ENCODE measurements at places on chromosomes 3 and 15.

GRCh38 chr15:28947221-28947674 is 61.5 kb downstream of the APBA2 start:
- no peak for DNase-seq

GRCh38 chr15:38876621-38877020 is 312.0 kb upstream of the RASGRP1 start:
- DNase-seq = no peak

DNA sequence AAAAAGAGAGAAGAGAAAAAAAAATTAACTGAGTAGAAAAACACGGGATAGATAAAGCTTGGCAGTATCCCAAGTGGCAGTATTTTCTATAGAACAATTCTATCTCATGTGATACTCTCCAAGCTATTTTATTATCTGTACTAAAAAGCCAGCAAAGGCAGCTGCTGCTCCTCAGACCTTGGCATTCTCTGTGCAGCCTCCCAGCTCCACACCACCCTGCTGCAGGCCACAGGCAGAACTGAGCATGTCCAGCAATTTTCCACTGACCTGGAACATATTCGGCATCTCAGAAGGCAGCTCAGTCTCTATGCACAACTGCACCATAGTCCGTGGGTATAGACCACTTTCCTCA is 1161.4 kb downstream of the IGSF11 start:
- DNase-seq = no peak

DNA sequence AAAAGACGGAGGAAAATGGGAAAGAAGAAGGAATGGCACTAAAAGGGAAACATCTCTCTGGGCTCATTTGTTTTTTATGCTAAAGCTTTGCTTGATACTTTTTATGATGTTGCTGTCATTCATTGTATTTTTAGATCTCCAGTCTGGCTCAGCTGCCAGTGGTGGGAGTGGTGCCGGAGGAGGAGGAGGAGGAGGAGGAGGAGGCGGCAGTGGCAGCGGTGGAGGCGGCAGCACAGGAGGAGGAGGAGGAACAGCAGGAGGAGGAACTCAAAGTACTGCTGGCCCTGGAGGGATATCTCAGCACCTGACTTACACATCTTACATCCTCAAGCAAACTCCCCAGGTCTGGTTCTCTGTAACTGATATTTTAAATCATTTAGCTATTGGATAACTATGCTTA is 49.6 kb downstream of the MAP6D1 start:
- no peak for DNase-seq

DNA sequence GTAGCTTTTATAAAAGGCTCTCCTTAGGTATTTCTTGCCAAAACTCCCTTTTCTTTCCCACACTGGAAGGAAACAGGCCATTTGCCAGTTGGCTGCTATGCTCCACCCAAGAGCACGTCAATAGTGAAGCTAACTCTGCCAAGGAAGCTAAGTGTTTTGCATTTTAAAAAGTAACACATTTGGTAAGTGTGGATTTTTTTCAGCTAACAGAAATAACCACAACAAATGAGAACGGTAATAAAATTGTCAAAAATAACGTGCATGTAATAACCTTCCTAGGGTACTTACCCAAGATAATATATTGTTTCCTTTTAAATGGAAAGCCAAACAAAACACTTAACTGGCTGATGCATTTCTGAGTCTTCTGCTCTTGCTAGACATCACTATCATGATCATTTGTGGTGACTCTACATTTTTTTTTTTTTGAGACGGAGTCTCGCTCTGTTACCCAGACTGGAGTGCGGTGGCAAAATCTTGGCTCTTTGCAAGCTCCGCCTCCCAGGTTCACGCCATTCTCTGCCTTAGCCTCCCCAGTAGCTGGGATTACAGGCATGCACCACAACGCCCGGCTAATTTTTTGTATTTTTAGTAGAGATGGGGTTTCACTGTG is 4.6 kb downstream of the DPP8 start:
- DNase-seq = no peak

DNA sequence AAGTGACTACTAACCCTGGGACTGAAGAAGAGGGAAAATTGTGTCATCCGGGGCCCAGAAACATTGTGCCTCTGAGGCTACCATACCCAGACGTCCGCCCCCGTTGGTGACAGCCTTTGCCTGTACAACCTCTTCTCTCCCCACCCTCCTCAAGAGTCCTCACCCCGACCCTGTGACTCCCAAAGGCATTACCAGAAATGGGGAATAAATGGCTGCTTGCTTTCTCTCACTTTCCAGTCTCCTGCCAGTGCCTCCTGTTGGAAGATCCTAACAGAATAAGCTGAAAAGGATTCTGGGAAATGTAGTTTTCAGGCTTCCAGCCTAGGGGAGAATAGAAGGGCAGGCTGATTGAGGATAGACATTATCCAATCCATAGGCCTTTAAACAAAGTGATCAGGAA is 30.8 kb upstream of the SLC25A36 start:
- DNase-seq = no peak

- no peak for DNase-seq
Measured at GRCh38 chr3:184316792-184317191, 2.4 kb downstream of the EIF4G1 start.

GRCh38 chr3:140292684-140293083 is 357.7 kb downstream of the CLSTN2 start:
- no peak for DNase-seq

DNA sequence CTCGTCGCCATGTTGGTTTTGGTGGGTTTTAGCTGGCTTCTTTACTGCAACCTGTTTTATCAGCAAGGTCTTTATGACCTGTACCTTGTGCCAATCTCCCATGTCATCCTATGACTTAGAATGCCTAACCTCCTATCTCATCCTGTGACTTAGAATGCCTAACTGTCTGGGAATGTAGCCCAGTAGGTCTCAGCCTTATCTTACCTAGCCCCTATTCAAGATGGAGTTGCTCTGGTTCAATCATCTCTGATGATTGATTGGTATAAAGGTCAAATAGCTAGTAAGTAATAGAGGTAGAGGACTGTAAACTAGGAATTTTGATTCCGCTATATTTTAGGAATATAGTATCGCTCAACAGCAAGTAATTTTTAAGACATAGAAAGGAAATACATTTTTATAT is 1.3 kb upstream of the ACKR2 start:
- DNase-seq = no peak

DNA sequence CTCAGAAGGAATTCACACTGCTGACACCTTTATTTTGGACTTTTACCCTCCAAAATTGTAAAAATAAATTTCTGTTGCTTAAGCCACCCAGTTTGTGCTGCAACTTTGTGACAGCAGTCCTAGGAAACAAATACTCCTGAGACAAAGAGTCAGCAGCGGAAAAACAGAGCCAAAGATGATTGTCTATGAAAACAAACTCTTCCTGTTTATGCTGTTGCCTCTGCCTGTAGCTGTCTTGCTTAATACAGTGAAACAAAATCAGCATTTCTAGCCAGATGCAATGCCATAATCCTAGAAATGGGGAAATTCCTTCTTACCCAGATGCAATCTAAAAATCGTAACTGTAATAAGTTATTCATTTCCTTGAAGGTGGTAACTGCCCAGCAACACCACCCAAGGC is 387.5 kb upstream of the ATP11B start:
- DNase-seq = no peak

GRCh38 chr3:12193485-12194165 is 34.9 kb upstream of the TIMP4 start:
- DNase-seq = peak; percentile 40

DNA sequence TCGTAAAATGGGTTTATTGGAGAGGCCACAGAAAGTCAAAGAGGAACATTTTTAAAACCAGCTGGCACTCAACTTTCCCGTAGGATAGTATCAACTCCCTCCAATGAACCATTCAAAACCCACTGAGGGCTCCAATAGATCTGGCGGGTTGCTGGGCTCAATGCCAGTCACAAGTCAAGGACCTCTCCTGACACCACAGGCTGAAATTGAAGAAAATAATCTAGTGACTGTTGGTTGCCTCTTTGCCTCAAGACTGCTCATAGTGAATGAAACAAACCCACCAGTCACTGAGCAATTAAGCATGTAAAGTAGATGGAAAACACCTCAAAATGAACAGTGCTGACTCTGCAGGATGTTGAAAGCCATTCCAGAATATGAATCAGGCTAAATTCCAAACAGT is 500.6 kb upstream of the AGTR1 start:
- no peak for DNase-seq

DNA sequence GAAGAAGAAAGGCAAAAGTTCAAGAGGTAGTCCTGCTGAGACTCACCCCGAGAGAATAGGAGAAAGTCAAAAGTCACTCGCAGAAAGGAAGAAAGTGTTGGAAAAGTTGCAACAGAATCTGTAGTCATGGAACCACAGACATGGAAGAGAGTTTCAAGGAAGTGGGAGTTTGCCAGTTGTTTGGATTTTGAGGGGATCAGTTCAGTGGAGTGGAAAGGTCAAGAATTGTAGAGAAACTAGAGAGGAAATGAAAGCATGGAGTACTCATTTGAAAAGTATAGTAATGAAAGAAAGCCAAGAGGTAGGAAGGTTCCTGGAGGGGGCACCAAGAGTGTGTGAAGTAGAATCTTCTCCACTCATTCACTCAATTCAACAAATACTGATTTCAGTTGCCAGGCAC is 34.7 kb downstream of the SPTSSB start:
- no peak for DNase-seq

DNA sequence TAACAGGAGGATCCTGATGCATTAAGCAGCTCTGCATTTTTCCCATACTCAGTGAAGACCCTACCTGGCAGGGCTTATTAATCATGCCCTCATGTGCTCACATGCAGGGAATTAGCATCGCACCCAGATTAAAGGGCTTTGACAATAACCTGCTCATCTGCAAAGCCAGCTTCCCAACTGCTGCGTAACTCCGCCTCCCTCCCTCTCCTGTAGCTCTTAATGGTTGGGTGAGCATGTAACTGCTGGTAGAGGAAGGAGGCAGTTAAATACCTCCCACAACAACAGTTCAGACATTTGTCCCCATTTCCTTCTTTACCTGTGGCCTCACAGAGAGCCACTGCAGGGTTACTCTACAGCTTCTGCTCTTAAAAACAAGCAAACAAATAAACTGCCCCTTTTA is 203.6 kb upstream of the WNT5A start:
- DNase-seq = no peak

- no peak for DNase-seq
Measured at GRCh38 chr3:149554826-149555225, 80.3 kb downstream of the TM4SF4 start.

DNA sequence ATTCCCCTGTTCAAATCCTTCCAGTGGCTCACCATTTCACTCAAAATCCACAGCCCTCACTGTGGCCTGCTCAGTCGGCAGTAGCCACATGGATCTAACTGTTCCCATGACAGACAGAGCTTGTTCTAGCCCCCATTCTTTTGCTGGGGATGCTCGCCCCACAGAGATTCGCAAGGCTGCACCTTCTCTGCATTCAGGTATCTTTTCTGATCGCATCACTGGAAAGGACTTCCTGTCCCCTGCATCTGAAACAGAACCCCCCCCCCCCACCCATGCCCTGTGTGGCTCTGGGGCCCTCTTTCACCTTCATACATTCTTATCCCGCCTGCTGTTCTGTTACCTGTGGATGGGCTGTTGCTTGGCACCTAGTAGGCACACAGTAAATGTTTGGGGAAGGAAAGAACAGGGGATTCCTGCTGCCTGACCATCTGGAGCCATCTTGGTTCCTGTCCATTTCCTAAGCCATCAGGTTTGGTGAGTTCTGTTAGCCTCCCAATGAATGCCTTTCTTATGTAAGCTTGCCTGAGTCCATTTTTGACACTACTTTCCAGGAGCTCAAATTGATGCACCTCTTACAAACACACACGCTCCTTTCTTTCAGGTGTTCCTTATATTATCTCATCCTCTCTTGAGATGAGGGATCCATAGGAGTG is 42.9 kb upstream of the PGPEP1L start:
- DNase-seq = no peak

GRCh38 chr3:40116478-40117177 is 192.9 kb upstream of the EIF1B start:
- no peak for DNase-seq

GRCh38 chr3:15979495-15979894 is 181.7 kb upstream of the ANKRD28 start:
- no peak for DNase-seq

- DNase-seq = no peak
Measured at GRCh38 chr3:100149713-100150415, 35.6 kb upstream of the FILIP1L start.

- DNase-seq = no peak
Measured at GRCh38 chr15:37537802-37538201, 396.6 kb upstream of the TMCO5A start.

DNA sequence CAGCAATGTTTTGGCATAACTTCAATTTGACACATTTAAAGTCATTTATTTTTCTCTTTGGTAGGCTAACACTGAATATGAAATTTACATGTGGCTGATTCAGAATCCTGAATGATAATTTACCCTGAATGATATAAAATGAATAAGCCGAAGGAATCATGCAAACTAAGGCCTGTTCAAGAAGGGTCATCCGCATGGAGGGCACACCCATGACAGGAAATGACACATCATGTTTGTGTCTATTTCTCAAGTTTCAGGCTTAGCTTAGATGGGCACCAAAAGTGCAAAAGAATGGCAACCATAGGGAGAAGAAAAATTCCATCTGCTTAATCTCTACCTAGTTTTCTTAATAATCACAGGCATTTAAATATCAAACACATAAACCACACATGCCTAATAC is 141.5 kb downstream of the DUT start:
- no peak for DNase-seq

- DNase-seq = no peak
Measured at GRCh38 chr3:178044320-178044719, 491.9 kb upstream of the KCNMB2 start.

DNA sequence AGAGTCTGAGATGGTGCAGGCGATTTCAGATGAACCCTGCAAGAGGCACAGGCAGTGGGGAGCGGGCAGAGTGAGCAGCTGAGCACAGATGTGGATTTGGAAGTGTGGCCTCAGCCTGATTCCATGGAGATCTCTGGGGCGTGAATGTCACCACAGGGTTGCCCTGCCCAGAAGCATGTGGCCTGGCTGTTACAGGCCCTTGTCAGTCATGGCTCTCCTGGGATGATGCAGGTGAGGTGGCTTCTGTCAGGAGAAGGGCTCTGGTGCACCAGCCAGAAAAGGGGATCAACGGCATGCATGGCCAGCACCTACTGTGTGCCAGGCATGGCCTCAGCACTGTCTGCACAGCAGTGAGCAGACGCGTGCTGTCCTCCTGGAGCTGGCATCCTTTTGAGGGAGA is 11.9 kb downstream of the HDAC11 start:
- DNase-seq = no peak

DNA sequence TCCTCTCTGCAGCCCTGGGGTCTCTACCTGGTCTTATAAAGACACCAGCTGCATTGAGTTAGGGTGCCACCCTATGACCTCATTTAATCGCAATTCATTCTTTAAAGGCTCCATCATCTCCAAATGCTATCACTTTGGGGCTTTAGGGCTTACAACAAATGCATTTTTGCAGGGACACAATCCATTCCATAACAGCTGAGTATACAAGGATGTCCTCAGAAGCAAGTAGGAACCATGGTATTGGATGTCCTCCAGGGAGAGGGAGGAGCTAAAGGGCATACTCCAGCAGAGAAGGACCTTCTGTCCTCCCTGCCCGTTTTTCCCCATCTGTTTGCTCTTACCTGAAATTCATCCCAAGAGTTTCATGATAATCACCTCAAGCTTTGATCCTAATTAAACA is 30.3 kb downstream of the UMPS start:
- DNase-seq = no peak

- no peak for DNase-seq
Measured at GRCh38 chr3:156957715-156958114, 131.6 kb downstream of the LEKR1 start.

- no peak for DNase-seq
Measured at GRCh38 chr3:69338911-69339310, 47.0 kb downstream of the FRMD4B start.

GRCh38 chr3:129482721-129483120 is 42.7 kb downstream of the IFT122 start:
- DNase-seq = no peak

GRCh38 chr3:41035456-41036022 is 163.8 kb upstream of the CTNNB1 start:
- DNase-seq = no peak

Measured in activated CD4-positive, alpha-beta T cell treated with anti-CD3 and anti-CD28 coated beads, Interleukin-2, amount 50 U/mL, for 24 hours (primary cell).